ENCODE measurements at places on chromosomes 2 and 18. TPM values are rescaled to one million over a fixed set of nuclear protein-coding genes. Genes with fewer than 3 reads are reported as not detected.

GRCh38 chr18:44117821-44118220, 562.9 kb upstream of the SETBP1 start:
- no peak for DNase-seq

GRCh38 chr2:101577173-101577572, 102.3 kb upstream of the RFX8 start:
- no peak for DNase-seq

DNA sequence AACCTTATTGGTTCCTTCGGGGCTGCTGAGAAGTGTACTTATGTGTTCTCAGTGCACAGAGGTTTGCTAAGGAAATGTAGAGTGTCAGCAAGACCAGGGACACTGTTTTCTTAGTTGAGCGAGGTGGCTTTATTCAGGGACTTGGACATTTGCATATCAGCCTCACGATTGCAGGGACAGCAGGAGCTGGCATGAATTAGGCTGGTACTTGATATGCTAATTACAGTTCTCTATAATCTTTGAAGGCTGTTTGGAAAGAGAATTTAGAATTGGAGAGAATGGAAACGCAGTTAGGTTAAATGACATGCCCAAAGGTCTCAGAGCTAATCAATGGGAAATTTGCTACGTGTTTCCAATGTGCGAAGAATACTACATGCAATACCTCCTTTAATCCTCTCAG, 18.7 kb upstream of the MTCL1 start:
- no peak for DNase-seq

GRCh38 chr2:231672617-231673347, 35.5 kb upstream of the PTMA start:
- no peak for DNase-seq

CCDC141 gene
- total RNA-seq, result 16.8 TPM

All from T-cell (primary cell).